ENCODE measurements at places on chromosomes 4 and X.

DNA sequence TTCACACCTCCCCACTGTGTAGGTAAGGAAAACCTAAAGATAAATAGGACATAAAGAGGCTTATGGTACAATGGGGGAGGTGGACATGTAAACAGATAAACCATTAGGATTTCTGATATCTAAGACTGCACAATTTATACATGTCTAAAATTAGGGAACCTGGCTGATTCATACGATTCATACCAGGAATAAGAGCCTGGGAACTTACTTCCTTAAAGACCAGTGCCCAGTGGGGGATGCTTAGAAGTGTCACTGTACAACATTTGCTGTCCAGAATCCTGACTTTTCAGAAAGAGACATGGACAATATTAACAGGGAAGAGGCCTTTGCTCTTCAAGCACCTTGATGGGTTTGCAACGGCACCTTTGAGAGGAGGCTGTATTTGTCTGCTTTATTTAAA, 116.8 kb upstream of the KIT start:
- DNase-seq = no peak

DNA sequence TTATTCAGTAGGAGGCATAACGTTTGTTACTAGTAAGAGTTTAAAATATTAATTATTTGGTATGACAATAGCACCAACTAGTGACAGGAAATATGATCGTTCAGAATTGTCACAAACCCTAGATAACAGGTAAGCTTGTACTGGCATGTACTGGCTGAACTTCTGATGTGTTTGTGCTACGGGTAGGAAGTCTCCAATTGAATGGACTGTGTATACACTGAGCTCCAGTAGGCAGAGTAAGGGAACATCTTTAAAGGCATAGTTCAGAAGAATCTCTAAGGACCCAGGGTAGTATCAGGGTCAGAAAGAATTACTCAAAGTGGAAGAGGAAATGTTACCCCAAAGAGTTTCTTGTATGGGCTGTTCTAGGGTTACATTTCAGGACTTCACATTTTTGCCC, 230.4 kb downstream of the EDA2R start:
- DNase-seq = no peak

GRCh38 chr4:98383431-98384106, 122.4 kb downstream of the RAP1GDS1 start:
- no peak for DNase-seq

GRCh38 chr4:38967260-38968095, 64.7 kb downstream of the TMEM156 start:
- peak; percentile 41 for DNase-seq

- no peak for DNase-seq
These were observed 127.5 kb upstream of the CBR4 start for GRCh38 chr4:169137558-169137920.

DNA sequence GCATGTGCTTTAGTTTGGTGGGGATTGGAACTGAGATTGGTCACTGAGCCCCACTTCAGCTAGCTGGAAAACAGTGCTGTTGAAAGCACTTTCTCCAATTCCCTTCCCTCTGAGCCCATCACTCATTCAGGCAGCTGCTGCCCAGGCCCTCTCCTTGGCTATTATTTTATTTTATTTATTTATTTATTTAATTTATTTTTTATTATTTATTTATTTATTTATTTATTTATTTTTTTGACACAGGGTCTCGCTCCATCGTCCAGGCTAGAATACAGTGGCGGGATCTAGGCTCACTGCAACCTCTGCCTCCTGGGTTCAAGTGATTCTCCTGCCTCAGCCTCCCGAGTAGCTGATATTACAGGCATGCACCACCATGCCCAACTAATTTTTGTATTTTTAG, 51.8 kb upstream of the RBPJ start:
- no peak for DNase-seq

DNA sequence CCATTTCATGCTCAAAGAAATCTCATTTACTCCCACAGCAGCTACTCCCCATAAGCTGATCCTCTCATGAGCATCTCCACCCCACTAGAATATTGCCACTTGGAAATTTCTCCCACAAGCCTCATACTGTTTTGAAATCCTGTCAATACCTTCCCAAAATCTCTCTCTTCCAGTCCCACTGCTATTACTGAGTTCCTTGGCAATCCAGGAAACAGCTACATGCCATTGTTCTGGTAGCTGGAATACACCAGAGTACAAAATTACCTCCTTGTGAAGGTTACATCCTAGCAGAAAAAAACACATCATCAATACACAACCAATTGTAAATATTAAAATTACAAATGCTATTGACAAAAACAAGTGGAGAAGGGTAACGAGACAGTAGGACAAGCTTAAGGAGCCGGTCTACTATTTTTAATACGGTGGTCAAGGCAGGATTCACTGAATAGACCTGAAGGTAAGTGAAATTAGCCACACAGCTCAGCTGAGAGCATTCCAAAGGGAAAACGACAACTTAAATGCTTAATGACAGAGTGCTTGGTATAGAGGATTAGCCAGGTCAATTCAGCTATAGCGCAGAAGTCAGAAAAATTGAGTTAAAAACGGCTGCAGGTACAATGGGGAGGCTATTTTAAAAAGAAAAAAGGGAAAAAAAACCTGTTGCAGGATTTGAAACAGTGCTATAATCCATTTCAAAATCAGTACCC, 6.4 kb downstream of the RPL9 start:
- no peak for DNase-seq

GRCh38 chrX:69107231-69107739, 58.0 kb downstream of the PJA1 start:
- DNase-seq = no peak

- DNase-seq = no peak
These were observed 36.6 kb downstream of the PCGF3 start for GRCh38 chr4:742096-742741.

- no peak for DNase-seq
These were observed 632 bp downstream of the CCSER1 start for GRCh38 chr4:90127706-90128345.

- no peak for DNase-seq
These were observed 6.6 kb upstream of the APLN start for GRCh38 chrX:129661369-129661768.

- no peak for DNase-seq
These were observed 115.8 kb upstream of the INPP4B start for GRCh38 chr4:142961866-142962265.

- no peak for DNase-seq
These were observed 40.0 kb downstream of the VGLL1 start for GRCh38 chrX:136572030-136572429.
